Activated naive CD4-positive, alpha-beta T cell treated with anti-CD3 and anti-CD28 coated beads for 36 hours (primary cell): ENCODE measurements at places on chromosomes 16 and 17.

DNA sequence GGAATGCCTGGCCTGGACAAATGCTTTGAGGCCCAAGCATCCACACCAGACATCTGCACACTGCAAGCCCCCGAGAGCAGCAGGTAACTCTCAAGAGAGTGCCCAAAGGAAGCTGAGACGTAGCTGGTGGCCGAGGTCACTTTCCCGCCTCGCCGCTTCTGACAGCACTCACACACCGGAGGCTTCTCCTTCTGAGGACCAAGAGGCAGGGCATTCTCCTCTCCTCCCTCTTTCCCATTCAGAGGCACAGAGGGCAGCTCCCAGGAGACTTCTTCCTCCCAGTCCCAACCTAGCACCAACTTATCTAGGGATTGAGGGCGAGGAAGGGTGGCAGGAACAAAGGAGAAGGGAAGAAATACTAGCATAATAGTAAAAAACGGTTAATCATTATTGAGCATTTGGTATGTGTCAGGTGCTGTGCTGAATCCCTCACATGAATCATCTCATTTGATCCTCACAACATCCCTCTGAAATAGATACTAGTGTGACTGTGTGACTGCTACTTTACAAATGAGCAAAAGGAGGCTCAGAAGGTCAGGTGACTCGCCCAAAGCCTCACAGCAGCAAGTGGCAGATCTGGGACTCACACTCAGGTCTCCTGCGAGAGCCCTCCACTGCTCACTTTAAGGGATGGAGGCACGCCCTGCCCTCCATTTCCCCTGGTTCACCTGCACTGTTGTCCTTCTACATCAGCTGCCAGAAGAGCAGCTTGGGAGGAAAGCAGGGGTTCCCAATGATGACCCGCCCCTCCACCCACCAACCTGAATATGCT lies 41.8 kb downstream of the MYO18A start:
- peak overlapping the region; percentile 83 for H3K4me3 ChIP-seq
- H3K4me1 ChIP-seq, result peaks cover 61% of the 10 kb centered on the region
- peak; percentile 89 for DNase-seq
- peak overlapping the region; percentile 93 for H3K27ac ChIP-seq
- no peaks in the 10 kb centered on the region for H3K27me3 ChIP-seq

DNA sequence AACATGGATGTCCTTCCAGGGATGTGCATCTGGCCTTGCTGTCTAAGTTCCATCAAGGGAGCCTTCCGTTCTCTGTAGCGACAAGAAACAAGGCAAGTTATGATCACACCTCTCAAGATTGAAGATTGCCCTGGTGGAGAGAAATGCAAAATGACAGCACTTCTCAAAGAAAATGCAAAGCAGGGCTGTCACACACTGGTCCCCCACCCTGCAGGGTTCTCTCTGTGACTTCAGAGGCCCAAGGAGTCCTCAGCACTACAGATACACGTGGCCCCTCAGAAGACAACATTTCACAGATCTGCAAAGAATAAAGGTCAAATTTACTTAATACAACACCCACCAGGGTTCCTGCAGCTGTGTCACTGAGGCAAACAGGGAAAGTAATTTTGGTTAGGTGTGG lies 60.7 kb upstream of the TEX2 start:
- no peak for DNase-seq
- H3K4me1 ChIP-seq, result peaks cover 21% of the 10 kb centered on the region
- no peaks in the 10 kb centered on the region for H3K27me3 ChIP-seq
- no peak overlapping the region for H3K4me3 ChIP-seq

GRCh38 chr17:57395721-57396321 lies 139.5 kb downstream of the MSI2 start:
- no peak overlapping the region for H3K27ac ChIP-seq
- DNase-seq, result no peak
- no peak overlapping the region for H3K4me3 ChIP-seq

DNA sequence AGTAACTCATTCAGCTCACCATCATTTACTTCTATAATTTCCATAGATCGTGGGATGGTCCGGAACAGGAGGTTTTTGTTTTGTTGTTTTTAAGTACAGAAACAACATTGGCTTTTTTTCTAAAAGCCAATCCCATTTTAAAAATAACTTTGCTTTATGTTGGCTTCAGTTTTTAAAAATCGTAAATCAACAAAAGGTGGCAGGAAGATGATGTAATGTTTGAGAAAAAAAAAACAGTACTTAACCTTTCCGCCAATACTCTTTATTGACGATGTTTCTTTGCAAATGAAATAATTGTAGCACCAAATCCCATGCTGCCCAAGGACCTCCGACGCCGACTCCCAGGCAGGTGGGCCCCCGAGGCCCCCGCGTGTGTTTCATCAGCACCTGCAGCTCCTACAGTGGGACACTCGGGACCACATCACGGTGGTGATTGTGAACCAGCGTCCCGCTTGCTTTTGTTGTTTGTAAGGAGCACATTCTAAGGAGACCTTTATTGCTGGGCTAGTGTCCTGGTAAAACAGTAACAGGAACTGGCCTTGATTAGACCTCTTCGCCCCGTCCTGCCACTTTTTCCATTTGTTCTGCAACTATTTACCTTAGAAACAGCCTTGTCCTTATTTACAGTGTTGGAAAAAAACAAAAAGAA lies 140.2 kb upstream of the CHMP6 start:
- no peak overlapping the region for H3K4me3 ChIP-seq
- no peak for DNase-seq
- peaks cover 39% of the 10 kb centered on the region for H3K36me3 ChIP-seq
- peaks cover 67% of the 10 kb centered on the region for H3K4me1 ChIP-seq
- H3K27me3 ChIP-seq, result no peaks in the 10 kb centered on the region

- peaks cover 68% of the 10 kb centered on the region for H3K4me1 ChIP-seq
- no peak overlapping the region for H3K4me3 ChIP-seq
- peaks cover 11% of the 10 kb centered on the region for H3K27me3 ChIP-seq
- peak overlapping the region; percentile 54 for H3K27ac ChIP-seq
Measured at GRCh38 chr16:24667244-24667764, 62.1 kb upstream of the TNRC6A start.

DNA sequence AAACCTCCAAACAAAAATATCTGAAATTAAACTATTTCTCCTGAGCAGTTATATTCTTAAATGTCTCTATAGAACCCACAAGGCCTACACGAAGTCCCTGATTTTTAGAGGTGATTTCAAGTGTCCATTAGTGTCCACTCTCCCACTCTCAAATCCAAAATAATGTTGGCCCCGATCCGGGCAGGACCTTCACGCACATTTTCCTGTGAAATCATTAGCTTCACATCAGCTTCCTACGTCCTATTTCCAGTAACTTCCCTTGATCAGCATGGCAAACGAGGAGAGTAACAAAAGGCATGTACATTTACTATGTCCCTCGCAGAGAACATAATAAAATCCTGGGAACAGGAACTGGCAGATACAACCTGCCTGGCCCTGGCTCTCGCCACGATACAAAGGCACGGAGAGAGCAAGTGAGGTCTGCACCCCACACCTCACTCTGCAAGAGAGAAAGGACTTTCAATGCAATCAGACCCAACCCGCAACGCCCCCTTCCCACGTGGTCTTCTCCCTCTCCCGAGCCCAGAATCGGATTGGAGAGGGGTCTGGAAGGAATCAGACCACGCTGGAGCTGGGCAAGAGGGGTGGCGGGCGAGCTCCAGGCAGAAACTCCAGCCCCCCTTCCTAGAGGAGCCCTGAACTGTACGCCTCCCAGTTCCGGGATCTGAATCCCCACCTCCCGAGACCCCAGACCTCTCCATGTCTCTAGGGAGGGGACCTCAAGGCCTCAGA lies 17.5 kb upstream of the C17orf78 start:
- peaks cover 21% of the 10 kb centered on the region for H3K4me1 ChIP-seq
- no peaks in the 10 kb centered on the region for H3K27me3 ChIP-seq
- peak overlapping the region; percentile 86 for H3K4me3 ChIP-seq
- peak; percentile 59 for DNase-seq

- peaks cover 75% of the 10 kb centered on the region for H3K4me1 ChIP-seq
- peaks cover 13% of the 10 kb centered on the region for H3K36me3 ChIP-seq
- DNase-seq, result no peak
- H3K27me3 ChIP-seq, result no peaks in the 10 kb centered on the region
- no peak overlapping the region for H3K4me3 ChIP-seq
- peak overlapping the region; percentile 94 for H3K27ac ChIP-seq
Measured at GRCh38 chr17:65028545-65028843, 28.0 kb downstream of the GNA13 start.
